ENCODE measurements at places on chromosomes 16 and 17.

GRCh38 chr17:77247048-77247541 is 106.3 kb downstream of the SEC14L1 start:
- peak; percentile 93 for DNase-seq

- DNase-seq: peak; percentile 51
Measured at GRCh38 chr17:74750327-74751069, 2.1 kb downstream of the NHERF1 start.

GRCh38 chr17:54977744-54978143 is 9.2 kb downstream of the STXBP4 start:
- DNase-seq: no peak

DNA sequence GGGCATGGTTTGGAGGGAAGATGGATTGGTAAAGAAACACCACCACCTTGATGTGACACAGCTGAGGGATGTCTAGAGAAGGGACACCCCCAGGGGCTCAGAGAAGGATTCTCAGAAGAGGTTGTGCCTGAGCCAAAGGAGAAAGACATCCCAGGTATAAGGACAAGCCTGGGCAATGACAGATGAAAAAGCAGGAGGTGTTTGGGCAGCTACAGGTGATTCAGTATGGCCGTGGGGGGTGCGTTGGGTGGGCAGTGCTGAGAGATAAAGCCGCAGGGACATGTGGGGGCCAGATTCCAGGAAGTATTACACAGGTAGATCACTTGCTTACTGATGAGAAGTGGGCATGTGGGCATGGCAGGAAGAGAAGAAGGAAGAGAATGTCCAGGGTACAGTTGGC is 7.0 kb downstream of the TMEM95 start:
- DNase-seq: no peak

DNA sequence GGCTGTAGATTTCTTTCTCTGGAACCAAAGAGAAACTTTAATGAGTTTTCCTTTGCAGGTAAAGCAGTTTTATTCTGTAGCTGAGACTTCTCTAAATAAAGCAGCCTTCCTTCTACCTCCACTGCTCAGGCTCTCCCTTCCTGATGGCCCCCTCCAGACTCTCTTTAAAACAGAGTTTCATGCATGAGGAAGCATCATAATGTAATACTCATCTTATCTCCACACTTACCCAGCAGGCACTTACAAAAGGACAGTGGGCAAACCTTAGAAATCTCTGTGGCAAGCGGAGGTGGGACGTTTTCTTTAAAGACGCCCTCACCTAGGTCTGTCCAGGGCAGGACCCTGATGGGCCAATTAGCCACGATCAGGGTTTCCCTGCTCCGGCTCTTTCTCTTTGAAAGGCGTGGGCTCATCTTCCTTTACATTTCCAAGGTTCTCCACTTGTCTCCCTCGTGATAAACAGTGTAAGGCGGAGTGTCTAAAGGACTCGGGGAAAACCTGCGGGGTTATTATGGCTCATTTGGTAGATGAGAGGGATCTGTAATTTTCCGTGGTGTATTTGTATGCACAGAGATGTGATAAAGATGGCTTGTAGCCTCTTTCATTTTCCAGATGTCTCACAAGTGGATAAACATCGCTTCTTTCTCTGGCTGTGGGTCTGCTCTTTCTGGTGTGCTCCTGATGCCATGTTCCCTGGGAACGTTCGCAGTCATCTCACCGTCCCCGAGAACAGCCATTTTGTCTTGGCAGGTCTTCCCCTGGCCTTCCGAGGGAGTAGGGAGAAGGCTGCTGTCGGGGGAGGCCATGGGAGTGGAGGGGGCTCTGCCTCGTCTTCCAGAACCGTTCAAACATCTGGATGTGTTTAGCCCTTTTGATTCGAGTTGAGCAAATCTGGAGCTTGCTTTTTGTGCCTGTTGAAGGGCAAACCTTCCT is 239.0 kb downstream of the CCDC182 start:
- no peak for DNase-seq

GRCh38 chr16:56332464-56333079 is 92.8 kb downstream of the AMFR start:
- no peak for DNase-seq

DNA sequence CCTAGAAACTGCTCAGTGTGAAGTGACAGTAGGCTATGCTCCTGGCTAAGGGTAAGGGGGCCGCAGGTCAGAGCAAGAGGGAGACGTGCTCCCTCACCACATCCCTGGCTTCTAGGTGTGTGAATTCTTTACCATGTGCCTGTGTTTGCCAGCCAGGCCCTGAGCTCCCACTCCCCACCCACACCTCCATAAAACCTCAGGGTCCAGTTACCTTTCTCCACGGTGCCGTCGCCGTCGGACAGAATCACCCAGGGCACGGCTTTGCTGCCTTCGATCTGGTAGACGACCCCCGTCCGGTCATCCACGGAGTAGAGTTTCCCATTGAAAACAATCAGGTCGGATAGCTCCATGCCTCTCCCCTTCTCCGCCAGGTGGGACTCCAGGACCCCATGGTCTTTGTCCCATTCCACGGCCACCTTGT is 12.8 kb downstream of the CANT1 start:
- DNase-seq: no peak

DNA sequence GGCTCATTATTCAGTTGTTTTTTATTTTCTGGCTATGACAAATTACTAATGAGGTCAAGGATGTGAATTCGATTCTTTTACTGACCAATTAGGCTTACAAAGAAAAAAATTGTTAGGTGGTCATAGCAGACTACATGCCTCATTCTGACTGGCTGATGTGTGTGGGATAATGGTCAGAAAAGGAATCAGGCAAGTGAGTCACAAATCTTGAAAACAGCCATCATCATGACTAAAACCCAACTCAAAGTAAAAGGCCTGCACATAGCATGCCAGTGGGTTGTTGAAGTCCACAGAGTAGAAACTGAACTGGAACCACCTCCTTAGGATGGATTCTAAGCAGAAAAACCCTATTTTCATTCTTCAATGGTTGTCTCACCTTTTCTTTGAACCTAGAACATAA is 8.6 kb downstream of the RPGRIP1L start:
- no peak for DNase-seq

DNA sequence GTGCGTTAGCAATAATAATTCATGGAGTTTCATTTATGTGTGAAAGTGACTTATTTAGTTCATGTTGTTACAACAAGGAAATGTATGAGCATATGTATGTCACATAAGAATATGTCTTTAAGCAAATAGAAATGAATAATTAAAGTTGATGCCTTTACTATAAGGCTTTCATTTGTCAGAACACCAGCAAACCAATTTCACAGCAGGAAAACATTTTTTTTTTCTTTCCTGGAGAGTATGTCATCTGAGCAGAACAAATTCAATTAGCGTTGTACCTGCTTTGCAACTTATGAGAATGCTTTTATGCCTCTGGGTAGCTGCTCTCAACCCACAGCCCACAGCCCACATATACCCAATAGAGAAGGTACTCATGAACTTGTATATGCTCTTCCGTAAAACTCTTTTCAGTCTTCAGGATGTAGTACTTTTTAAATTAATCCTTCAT is 26.3 kb upstream of the APOH start:
- DNase-seq: no peak

GRCh38 chr17:55318081-55318480 is 53.3 kb downstream of the HLF start:
- DNase-seq: no peak
